Posterior cingulate gyrus (tissue), 11 donors: ENCODE measurements at places on chromosomes 7 and 10.

DNA sequence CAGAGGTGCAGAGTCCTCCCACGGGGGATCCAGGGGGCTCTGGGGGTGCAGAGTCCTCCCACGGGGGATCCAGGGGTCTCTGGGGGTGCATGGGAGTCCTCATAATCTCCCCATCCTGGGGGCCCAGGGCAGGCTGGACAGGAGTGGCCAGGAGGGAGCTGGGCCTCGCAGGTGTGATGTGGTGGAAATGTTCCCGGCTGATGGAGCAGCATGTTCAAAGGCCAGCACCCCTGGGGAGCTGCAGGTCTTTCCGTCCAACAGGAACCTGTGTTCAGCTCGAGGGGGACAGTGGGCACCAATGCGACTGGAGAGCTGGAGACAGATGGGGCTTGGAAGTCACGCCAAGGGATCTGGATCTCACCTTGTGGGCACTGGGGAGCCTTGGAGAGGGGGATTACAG lies 38.5 kb upstream of the PSMG3 start:
- DNase-seq = no peak

GRCh38 chr7:27912751-27913150 lies 172.8 kb downstream of the TAX1BP1 start:
- no peak for DNase-seq

- no peak for DNase-seq
Measured at GRCh38 chr7:99449326-99449725, 10.6 kb downstream of the CPSF4 start.

GRCh38 chr7:132472463-132473120 lies 103.7 kb downstream of the PLXNA4 start:
- DNase-seq = peak; percentile 23

DNA sequence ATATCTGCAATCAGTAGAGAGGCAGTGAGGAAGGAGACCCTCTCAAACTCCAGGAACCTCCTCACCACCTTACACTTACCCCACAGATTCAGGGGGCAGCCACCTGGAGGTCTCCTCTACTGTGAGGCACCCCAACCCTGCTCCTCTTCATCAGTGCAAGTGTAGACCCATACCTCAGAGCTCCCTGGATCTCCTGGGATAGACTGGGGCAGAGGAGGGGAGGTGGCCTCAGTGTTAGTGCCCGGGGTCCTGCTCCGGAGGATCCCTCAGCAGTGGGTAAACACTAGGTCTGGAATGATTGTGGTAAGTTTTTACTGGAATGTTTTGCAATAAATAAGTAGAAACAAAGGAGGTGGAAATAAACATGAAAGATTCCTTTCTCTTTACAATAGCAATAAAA lies 31.1 kb downstream of the ANTXRL start:
- DNase-seq = no peak

GRCh38 chr10:52853704-52854103 lies 81.1 kb upstream of the MBL2 start:
- no peak for DNase-seq

- DNase-seq = no peak
Measured at GRCh38 chr7:157723205-157723604, 386.4 kb downstream of the DNAJB6 start.

DNA sequence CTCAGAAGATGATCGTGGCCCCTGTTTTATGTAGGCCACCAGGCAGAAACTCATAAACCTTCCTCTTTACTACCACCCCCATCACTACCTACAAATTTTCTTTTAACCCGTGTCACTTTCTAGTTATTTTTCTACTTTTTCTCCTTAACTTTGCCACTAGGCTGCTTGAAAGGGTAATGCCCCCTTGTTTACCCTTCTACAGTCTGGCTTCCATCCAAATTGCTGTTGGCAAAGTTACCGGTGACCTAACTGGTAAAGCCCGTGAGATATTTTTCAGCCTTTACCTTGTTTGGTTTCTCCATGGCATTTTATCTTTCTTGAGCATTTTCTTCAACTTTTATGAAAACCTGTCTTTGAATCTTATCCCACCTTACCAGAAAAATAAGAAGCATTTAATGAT lies 153.0 kb downstream of the WNT2 start:
- DNase-seq = no peak

GRCh38 chr10:36254199-36254598 lies 612.1 kb upstream of the FZD8 start:
- DNase-seq = no peak
